Spinal cord (tissue), 10 donors: ENCODE measurements at places on chromosomes 2 and 18. TPM values are rescaled to one million over a fixed set of nuclear protein-coding genes. Genes with fewer than 3 reads are reported as not detected.

MEP1B gene
- 0.20 TPM for total RNA-seq

GRCh38 chr2:113178891-113179290 is 5.1 kb downstream of the PSD4 start:
- H3K27me3 ChIP-seq: no peaks in the 10 kb centered on the region
- H3K4me3 ChIP-seq: no peak overlapping the region
- no peak overlapping the region for H3K27ac ChIP-seq

GRCh38 chr18:34744569-34744968 is 34.5 kb downstream of the DTNA start:
- no peak overlapping the region for H3K27ac ChIP-seq
- H3K4me3 ChIP-seq: no peak overlapping the region
- no peaks in the 10 kb centered on the region for H3K36me3 ChIP-seq
- no peaks in the 10 kb centered on the region for H3K27me3 ChIP-seq
- no peak for DNase-seq
- no peaks in the 10 kb centered on the region for H3K4me1 ChIP-seq

- no peaks in the 10 kb centered on the region for H3K36me3 ChIP-seq
- H3K4me1 ChIP-seq: no peaks in the 10 kb centered on the region
- no peak overlapping the region for H3K4me3 ChIP-seq
- no peak for DNase-seq
- H3K27me3 ChIP-seq: no peaks in the 10 kb centered on the region
- H3K27ac ChIP-seq: no peak overlapping the region
Measured at GRCh38 chr18:3889803-3890202, 439.8 kb downstream of the TGIF1 start.

- no peak overlapping the region for H3K4me3 ChIP-seq
- H3K4me1 ChIP-seq: no peaks in the 10 kb centered on the region
- no peaks in the 10 kb centered on the region for H3K36me3 ChIP-seq
- DNase-seq: no peak
Measured at GRCh38 chr2:97732436-97733340, 19.3 kb downstream of the ZAP70 start.

- H3K27me3 ChIP-seq: no peaks in the 10 kb centered on the region
- no peaks in the 10 kb centered on the region for H3K4me1 ChIP-seq
- H3K27ac ChIP-seq: no peak overlapping the region
- peaks cover 2% of the 10 kb centered on the region for H3K36me3 ChIP-seq
Measured at GRCh38 chr2:151837926-151838325, 9.7 kb upstream of the ARL5A start.

DNA sequence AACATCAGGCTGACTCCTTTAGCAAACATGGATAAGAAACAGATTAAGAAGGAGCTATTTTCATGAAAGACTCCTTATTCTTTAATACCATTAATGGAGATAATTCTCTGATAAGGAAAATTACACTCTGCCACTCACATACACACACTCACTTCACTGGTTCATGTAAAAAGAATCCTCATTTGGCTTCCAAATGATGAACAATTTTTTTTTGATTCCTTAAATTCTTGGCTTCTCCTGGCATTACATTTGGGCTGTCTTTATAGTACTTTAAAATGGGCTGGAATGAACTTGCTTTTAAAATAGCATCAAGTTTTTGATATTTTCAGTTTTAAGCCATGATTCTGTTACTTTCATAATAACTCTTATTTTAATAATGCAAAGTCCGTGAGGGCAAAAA is 328.6 kb downstream of the SLC8A1 start:
- no peak overlapping the region for H3K4me3 ChIP-seq
- H3K27ac ChIP-seq: no peak overlapping the region
- DNase-seq: no peak
- H3K4me1 ChIP-seq: peaks cover 3% of the 10 kb centered on the region
- H3K27me3 ChIP-seq: no peaks in the 10 kb centered on the region

DNA sequence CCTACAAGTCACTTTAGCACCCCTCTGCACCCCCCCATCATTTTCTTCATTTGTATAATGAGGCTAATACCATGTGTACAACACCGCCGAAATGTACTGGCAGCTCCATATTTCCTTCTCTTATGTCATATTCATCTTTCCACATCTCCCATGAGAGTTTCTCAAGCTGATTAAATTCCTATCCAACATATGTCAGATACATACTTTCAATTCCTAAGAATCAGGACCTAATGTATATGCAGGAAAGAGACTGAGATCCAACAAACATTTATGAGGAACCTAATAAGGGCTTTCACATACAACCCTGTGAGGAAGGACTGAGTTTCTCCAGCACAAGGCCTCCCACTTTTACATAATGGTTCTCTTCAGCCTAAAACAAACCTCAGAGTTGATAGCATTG is 41.9 kb downstream of the PRKD3 start:
- H3K27ac ChIP-seq: no peak overlapping the region
- no peaks in the 10 kb centered on the region for H3K4me1 ChIP-seq
- no peaks in the 10 kb centered on the region for H3K36me3 ChIP-seq
- H3K4me3 ChIP-seq: no peak overlapping the region
- no peaks in the 10 kb centered on the region for H3K27me3 ChIP-seq
- no peak for DNase-seq

GATA6 gene
- 0.89 TPM for total RNA-seq

- no peaks in the 10 kb centered on the region for H3K36me3 ChIP-seq
- no peak for DNase-seq
- H3K4me3 ChIP-seq: no peak overlapping the region
- no peak overlapping the region for H3K27ac ChIP-seq
- no peaks in the 10 kb centered on the region for H3K4me1 ChIP-seq
- no peaks in the 10 kb centered on the region for H3K27me3 ChIP-seq
Measured at GRCh38 chr2:33488715-33489540, 12.5 kb downstream of the RASGRP3 start.

DNA sequence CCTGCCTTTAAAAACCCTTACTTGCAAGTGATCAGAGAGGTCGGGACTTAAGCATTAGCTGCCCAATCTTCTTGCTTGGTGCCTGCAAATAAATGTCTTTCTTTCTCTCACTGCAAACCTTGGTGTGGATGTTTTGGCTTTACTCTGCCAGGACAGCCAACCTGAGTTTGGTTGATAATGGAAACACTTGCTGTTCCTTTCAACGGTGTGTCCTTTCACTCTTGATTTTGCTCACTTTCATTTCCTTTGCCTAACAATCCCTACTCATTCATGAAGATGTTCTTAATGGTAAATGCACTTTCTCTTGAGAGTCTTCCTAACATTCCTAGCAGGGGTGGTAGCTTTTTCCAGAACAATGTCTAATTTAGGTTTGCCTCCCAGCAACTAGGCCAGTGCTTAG is 366.2 kb downstream of the HRH4 start:
- no peaks in the 10 kb centered on the region for H3K27me3 ChIP-seq
- H3K36me3 ChIP-seq: no peaks in the 10 kb centered on the region
- no peak overlapping the region for H3K27ac ChIP-seq
- peaks cover 3% of the 10 kb centered on the region for H3K4me1 ChIP-seq

ZSWIM2 gene
- total RNA-seq: 0.28 TPM
